ENCODE measurements at places on chromosomes 2 and 18. TPM values are rescaled to one million over a fixed set of nuclear protein-coding genes. Genes with fewer than 3 reads are reported as not detected.

GRCh38 chr2:237043866-237044265, 41.8 kb upstream of the COPS8 start:
- no peak for DNase-seq
- H3K27ac ChIP-seq = no peak overlapping the region
- no peaks in the 10 kb centered on the region for H3K4me1 ChIP-seq
- no peak overlapping the region for H3K4me3 ChIP-seq
- no peaks in the 10 kb centered on the region for H3K27me3 ChIP-seq

The MRO gene
- total RNA-seq = 0.20 TPM

DNA sequence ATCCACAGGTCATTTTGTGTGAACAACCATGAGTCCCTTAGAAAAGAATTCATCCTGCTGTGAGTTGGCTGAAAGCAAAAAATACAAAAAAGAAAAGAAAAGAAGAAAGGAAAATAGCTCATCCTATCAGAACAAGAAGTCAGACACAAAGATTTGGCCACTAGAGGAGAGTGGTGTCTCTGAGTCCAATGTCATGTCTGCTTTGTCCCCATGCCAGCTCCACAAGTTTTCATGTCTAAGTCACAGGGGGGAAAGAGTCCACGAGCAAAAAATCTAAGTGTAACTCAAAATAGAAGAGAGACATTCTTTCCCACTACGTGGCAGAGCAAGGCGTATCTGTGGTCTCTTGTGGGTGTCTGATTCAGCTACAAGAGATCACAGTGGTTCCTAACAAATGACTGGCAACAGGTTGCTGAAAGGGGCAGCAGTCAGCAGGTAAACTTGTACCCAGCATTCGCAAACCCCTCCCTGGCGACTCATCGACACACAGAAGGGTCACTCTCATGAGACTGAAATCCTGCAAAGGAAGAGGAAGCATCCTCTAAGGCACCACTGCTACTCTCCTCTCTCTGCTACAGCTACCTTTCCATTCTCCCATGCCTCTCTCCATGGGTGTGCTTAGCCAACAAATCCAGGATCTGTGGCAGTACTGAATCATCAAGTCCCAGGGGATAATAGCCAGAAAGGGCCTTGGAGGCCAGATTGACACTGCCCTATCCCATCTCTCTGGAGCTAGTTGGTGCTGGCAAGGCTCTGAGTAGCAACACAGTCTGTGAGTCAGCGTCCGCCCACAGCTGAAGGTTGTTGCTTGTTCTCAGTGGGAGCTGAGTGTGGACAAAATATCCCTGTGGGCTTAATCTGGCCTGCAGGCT, 123.0 kb upstream of the SLC39A10 start:
- peak; percentile 75 for DNase-seq
- peaks cover 29% of the 10 kb centered on the region for H3K4me1 ChIP-seq
- H3K27ac ChIP-seq = peak overlapping the region; percentile 60
- no peak overlapping the region for H3K4me3 ChIP-seq
- no peaks in the 10 kb centered on the region for H3K27me3 ChIP-seq

GRCh38 chr18:69387186-69387585, 13.5 kb upstream of the DOK6 start:
- no peak for DNase-seq
- H3K4me1 ChIP-seq = no peaks in the 10 kb centered on the region
- no peak overlapping the region for H3K27ac ChIP-seq
- H3K36me3 ChIP-seq = no peaks in the 10 kb centered on the region

The GNLY gene
- total RNA-seq = 18.5 TPM

GRCh38 chr18:36327352-36328316, 30.1 kb downstream of the FHOD3 start:
- no peak for DNase-seq
- H3K27me3 ChIP-seq = peaks cover 4% of the 10 kb centered on the region
- no peak overlapping the region for H3K4me3 ChIP-seq
- H3K27ac ChIP-seq = no peak overlapping the region
- H3K4me1 ChIP-seq = no peaks in the 10 kb centered on the region

GRCh38 chr18:14978962-14979535, 231.1 kb downstream of the ANKRD30B start:
- no peak overlapping the region for H3K4me3 ChIP-seq
- no peaks in the 10 kb centered on the region for H3K4me1 ChIP-seq
- H3K27ac ChIP-seq = no peak overlapping the region
- H3K36me3 ChIP-seq = no peaks in the 10 kb centered on the region

The ALPG gene
- 0.49 TPM for total RNA-seq

All from upper lobe of right lung (tissue), 1 donor.